ENCODE measurements at places on chromosomes 12 and 14.

GRCh38 chr12:120890963-120891362, 13.2 kb downstream of the SPPL3 start:
- DNase-seq, result no peak

- peak; percentile 82 for DNase-seq
Measured at GRCh38 chr12:54360717-54361456, 3.4 kb downstream of the GPR84 start.

DNA sequence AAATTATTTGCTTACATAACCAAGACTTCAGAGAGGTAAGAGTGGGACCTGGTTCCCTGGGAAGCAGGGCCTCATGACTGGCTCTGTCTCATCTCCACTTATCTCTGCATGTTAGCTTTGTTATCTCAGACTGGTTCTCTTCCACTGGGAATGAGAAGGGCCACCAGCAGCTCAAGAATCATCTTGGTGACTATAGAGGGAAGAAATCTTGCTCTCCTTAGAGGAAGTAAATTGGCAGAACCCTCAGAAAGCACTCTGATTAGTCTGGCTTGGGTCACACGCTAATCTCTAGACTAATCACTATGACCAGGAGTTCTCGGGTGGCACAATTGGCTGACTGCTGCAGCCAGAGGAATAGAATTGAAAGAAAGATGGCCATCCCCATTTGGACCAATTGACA, 110.8 kb upstream of the KRAS start:
- no peak for DNase-seq

DNA sequence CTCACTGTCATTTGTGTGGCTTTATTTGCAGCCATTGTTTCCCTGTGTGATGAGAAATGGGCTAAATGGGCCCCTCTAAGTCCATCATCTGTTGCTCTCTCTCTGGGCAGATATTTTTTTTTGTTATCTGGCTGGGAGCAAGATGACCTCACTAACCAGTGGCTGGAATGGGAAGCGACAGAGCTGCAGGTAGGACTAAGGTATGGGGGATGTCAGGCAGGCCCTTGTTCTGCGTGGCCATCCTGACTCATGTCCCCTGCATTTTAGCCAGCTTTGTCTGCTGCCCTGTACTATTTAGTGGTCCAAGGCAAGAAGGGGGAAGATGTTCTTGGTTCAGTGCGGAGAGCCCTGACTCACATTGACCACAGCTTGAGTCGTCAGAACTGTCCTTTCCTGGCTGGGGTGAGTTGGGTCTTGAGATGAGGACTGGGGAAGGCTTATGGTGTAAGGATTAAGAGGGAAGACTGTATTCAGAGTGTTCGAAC, 1.3 kb downstream of the MARS1 start:
- no peak for DNase-seq

- no peak for DNase-seq
Measured at GRCh38 chr12:57740656-57741412, 2.3 kb upstream of the AGAP2 start.

DNA sequence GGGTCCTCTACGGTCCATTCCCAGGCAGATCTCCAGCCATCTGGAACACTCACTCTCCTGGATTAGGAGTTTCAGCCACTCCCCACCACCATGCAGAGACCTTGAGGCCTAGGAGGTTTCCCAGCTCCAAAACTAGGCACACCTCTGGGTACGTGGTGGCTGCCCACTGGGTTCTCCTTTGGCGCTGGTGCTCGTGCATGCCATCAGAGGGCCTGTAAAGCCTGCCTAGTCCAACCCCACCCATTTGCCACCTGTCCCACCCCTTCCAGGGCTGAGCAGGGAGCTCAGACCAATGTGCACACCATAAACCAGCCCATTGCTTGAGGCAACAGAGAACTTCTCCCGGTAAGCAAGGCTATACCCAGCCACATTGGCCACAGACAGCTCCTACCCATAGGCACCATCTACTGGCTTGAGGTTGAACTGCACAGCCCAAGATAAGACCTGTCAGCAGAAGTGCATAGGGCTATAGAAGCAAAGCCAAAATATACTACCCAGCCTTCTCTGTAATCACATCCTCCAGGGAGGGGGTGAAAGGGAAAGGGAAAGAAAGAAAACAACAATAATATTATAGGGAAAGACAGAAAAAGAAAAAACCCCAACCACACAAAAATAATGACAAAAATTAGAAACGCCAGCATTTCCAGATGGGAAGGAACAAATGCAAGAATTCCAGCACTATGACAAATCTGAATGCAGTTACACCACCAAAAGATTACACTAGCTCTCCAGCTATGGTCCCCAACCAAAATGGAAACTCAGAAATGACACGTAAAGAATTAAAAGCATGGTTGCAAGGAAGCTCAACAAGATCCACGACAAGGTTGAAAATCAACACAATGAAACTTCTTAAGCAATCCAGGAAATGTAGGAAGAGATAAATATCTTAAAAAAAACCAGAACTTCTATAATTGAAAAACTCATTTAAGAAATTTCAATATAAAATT, 111.9 kb upstream of the CCDC175 start:
- no peak for DNase-seq

- no peak for DNase-seq
Measured at GRCh38 chr14:105273062-105273461, 24.7 kb downstream of the BTBD6 start.

DNA sequence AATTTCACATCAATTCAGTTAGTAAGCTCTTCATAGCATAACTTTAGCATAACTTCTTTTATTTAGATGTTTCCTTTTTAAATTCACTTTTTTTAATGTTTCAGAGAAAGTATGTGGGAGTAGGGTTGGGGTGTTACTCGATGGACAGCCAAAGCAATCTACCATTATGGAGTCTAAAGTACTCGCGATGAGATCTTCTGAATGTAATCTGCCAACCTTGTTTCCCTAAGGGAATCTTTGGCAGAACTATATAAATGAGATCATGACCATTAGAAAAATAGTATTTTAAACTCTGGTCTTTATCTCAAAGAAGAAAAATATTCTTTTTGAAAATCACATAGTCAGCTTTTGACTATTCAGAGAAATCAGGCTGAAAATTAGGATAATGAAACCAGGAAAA, 103.9 kb downstream of the BBS10 start:
- no peak for DNase-seq

- DNase-seq, result no peak
Measured at GRCh38 chr12:94062796-94063635, 85.4 kb upstream of the PLXNC1 start.

DNA sequence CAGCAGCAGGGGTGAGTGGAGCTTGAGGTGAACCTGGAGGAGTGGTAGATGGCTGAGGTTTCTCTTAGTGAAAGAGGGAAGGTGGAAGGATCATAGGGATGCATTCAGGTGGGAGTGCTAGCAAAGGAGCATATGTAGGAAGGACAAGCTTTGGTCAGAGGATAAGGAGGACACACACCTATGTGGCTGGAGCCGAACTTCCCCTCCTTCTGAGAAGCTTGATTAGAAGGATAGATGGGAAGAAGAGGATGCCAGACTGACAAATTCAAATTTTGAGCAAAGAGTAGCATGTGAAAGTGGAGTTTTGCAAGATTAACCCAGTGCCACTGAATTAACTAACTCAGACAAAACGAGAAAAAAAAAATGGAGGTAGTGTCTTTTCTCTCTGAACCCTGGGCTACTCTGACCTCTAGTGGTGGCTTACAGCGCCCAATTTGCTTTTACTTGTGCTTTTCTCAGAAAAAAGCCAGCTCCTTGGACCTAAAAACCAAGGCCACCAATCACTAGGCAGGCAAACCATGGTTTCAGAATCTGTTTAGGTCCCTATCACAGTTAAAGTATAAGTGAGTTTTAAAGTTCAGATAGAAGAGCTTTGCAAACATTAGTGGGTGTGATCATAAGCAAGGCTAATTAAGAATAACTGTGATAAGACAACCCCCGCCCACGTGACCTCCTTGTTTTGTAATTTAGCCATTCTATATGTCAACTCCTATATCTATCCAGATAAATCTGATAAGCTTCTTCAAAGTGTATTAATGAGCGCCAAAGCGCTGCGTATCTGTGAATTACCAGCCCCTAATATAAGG, 15.5 kb downstream of the EMP1 start:
- DNase-seq, result no peak

DNA sequence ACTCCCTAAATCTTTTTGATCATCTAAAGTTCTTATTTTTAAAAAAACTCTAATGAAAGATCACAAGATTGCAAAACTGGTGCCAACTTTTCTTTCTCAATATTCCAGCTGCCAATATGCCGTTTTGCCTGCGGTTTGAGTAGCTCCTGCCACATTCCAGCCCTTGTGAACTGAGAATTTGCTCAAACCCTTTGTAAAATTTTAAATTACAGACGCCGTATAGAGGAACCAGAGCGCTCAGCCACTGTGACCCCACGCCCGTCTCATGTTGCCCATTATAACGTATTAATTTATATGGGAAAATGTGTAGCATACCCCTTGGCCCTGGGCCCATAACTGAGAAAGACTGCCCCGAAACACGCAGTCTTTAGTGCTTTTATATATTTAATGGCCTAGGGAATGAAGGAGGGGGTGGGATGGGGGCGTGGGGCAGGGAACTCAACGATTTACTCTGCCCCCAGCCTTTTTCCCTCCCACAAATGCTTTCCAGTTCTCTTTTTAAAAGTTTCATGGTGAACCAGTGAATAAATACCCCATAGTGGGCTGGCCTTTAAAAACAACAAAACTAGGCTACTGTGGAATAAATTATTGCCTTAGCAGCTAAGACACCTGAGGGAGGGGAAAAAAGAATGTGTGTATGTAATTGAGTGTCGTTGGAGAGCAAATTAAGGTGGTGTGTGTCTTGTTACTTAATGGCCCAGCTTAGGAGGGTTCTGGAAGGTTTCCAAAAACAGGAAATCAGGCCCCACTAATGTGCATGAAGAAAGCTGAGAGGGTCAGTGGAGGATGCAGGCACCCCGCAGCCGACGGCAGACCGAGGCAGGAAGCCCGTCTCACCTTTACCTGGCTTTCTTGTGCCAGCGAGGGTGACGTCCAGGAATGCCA, 45.7 kb upstream of the RFLNA start:
- no peak for DNase-seq

GRCh38 chr14:79285263-79285662, 926.0 kb downstream of the DIO2 start:
- DNase-seq, result no peak

- DNase-seq, result no peak
Measured at GRCh38 chr14:91402771-91403600, 14.6 kb downstream of the CCDC88C start.

DNA sequence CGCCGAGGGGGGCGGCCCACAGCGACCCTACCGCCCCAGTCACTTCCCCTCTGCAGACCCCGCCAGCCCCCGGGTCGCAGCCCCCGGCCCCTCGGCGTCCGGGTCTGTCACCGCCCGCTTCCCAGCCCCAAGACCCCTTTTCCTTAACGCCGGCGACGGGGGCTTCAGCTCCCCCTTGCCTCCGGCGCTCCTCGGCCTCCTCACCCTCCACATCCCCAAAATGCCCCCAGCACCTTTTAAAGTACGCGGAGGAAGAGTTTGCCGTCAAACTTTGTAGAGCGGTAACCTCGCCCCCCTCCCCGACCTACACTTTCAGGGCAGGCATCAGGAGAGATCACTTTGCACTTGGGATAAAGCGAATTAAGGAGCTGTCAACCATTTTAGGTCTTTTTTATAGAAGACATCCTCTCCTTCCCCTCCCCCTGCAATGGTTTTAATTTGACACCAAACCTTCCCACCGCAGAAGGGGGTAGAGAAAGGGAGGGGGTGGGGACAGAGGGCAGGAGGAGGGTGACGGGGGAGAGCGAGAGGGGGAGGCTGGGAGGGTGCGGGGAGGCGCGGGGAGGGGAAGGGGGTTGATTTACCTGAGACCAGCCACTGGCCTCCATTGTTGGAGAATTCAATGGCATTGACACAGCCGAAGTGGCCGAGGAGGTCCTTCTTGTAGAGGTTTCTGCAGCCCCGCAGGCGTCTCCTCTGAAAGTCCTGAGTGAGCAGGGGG, 578 bp downstream of the DCAF5 start:
- no peak for DNase-seq

GRCh38 chr12:8127138-8127537, 3.7 kb downstream of the CLEC4A start:
- DNase-seq, result no peak
